Mesangial cell (primary cell): ENCODE measurements at places on chromosomes 4 and X. TPM values are rescaled to one million over a fixed set of nuclear protein-coding genes. Genes with fewer than 3 reads are reported as not detected.

GAGE12E gene
- not detected in 2 replicates for total RNA-seq

SLC34A2 gene
- 2.7 TPM in 1 of 2 replicates, not detected in the other for total RNA-seq

TMEM164 gene
- total RNA-seq: 16.7 and 17.3 TPM in 2 replicates

TCEAL7 gene
- 11.8 and 12.7 TPM in 2 replicates for total RNA-seq

COL4A6 gene
- total RNA-seq: 3.4 and 4.9 TPM in 2 replicates

EPGN gene
- total RNA-seq: not detected in 2 replicates

UTP3 gene
- total RNA-seq: 11.4 and 11.9 TPM in 2 replicates

PSAPL1 gene
- total RNA-seq: not detected in 2 replicates

NOX1 gene
- total RNA-seq: not detected in 2 replicates

AFP gene
- 0.51 TPM in 1 of 2 replicates, not detected in the other for total RNA-seq

SULT1B1 gene
- 0.13 and 0.33 TPM in 2 replicates for total RNA-seq

RBM47 gene
- total RNA-seq: 9.9 and 79.0 TPM in 2 replicates

TRAM1L1 gene
- 2.4 and 3.4 TPM in 2 replicates for total RNA-seq

PRRG1 gene
- total RNA-seq: 7.8 and 11.5 TPM in 2 replicates

F9 gene
- not detected in 2 replicates for total RNA-seq

PCDH10 gene
- total RNA-seq: 0.81 and 1.5 TPM in 2 replicates

SPANXA1 gene
- not detected in 2 replicates for total RNA-seq

DGKK gene
- not detected in 2 replicates for total RNA-seq

NXT2 gene
- 2.0 and 4.1 TPM in 2 replicates for total RNA-seq

UCP1 gene
- not detected in 2 replicates for total RNA-seq
